Peyer's patch (tissue), 4 donors: ENCODE measurements at places on chromosomes 16 and 17. TPM values are rescaled to one million over a fixed set of nuclear protein-coding genes. Genes with fewer than 3 reads are reported as not detected.

KCNG4 gene
- total RNA-seq: not detected

CMTM3 gene
- total RNA-seq: 4.9 TPM

SPATA22 gene
- not detected for total RNA-seq

CBX2 gene
- total RNA-seq: 0.80 TPM

TPSD1 gene
- total RNA-seq: not detected

SLC52A1 gene
- total RNA-seq: not detected

NRN1L gene
- total RNA-seq: not detected

C1QTNF1 gene
- total RNA-seq: 20.6 TPM

ZNF385C gene
- total RNA-seq: 1.3 TPM

CCL7 gene
- not detected for total RNA-seq

BAHCC1 gene
- 43.0 TPM for total RNA-seq

PSMD7 gene
- total RNA-seq: 52.8 TPM

ST6GALNAC1 gene
- 97.7 TPM for total RNA-seq
